ENCODE measurements at places on chromosomes 6 and 20.

GRCh38 chr6:151359486-151359885 lies 31.9 kb downstream of the ZBTB2 start:
- no peak for DNase-seq

GRCh38 chr6:11727998-11728961 lies 50.3 kb downstream of the ADTRP start:
- DNase-seq = no peak

DNA sequence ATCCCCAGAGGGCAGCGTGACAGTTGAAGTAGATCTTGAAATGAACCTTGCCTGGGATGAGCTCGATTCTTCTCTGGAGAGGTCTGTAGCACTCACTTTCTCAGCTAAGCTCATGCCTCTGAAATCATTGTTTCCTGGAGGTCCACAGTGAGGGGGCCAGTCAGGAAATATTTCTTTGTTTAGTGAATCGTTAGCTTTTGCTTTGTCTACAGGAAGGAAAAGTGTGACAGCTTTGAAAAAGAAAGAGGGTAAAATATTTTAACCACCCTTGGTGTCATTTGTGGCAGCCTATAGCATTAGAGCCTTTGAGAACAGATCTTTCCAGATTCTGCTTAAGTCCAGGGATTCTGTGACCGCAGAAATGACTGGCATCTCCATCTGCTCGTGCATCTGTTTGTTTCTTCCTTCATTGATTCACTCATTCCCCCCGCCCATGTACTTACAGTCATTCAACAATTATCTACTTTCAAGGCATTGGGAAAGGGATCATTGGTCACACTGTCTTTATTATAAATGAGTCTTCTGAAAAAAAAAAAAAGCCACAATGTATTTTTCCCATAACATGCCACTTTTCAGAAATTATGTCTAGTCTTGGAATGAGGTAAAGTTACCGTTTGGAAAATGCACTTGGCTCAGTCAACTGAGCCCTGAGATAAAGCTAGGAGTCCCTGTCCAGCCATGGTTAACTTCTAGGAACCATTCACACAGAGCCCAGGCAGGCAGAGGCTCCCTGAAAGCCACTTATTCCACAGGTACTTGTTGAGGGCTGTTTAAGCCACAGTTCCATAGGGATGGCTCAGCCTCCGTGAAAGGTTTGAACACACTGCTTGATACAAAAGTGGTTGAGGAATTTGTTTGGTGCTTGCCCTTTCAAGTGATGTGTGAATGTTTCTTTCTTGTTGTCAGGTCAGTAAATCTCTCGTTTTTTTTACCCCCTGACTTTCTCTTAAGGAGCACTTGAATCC lies 86.0 kb downstream of the TIAM2 start:
- no peak for DNase-seq

- peak; percentile 35 for DNase-seq
Measured at GRCh38 chr20:29878281-29878741, 1379.2 kb upstream of the DEFB115 start.

GRCh38 chr6:118589186-118589585 lies 41.1 kb downstream of the PLN start:
- DNase-seq = no peak

DNA sequence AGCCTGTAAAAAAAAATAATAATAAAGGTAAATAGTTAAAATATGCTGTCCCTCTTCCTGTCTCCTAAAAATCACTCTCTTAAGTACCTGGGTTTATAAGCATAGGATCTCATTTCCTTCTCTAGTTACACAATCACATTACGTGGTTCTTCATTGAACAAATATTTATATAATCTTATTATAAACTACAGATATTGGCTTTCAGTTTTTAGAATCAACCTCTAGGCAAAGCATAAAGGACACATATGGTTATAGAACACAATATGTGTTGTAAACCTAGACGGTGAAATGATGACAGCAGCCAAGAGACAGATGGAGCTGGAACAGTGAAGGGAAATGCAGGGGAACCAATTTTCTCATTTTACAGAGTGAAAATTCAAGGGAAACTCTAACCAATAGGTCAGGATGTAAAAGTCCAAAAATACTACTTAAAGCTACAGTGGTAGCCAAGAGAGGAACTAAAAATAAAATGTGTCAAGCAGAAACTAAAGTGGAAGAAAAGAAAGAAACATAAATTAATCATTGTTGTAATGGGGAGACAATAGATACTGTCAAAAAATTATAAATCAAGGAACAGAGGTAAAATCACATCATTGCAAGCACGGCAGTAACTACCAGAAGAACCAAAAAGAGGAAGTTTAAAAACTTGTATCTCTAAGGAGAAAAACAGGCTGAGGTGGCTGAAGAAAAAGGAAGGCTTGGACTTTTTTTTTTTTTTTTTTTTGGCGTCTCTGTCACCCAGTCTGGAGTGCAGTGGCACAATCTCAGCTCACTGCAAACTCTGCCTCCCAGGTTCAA lies 82.8 kb upstream of the CDYL start:
- no peak for DNase-seq

DNA sequence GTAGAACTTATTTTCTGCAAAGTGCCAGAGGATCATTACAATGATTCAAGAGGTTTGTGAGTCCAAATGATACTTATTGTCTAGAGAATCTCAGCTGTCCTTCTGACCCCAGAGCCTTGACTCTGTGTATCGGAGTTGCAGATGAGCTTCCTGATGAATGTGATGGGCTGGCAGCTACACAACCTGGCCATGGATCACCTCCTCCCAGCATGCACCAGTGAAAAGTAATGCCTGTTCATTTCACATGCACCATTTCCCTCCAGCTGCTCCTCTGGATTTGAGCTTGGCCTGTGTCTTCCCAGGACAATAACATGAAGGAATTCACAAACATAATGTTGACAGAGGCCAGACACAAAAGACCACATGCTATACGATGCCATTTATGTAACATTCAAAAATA lies 30.0 kb downstream of the SNHG17 start:
- no peak for DNase-seq

- no peak for DNase-seq
Measured at GRCh38 chr6:48744948-48745347, 634.0 kb upstream of the PTCHD4 start.

GRCh38 chr6:72941751-72942150 lies 283.5 kb downstream of the KHDC1L start:
- no peak for DNase-seq

GRCh38 chr20:47174456-47175243 lies 181.8 kb downstream of the ZMYND8 start:
- no peak for DNase-seq

DNA sequence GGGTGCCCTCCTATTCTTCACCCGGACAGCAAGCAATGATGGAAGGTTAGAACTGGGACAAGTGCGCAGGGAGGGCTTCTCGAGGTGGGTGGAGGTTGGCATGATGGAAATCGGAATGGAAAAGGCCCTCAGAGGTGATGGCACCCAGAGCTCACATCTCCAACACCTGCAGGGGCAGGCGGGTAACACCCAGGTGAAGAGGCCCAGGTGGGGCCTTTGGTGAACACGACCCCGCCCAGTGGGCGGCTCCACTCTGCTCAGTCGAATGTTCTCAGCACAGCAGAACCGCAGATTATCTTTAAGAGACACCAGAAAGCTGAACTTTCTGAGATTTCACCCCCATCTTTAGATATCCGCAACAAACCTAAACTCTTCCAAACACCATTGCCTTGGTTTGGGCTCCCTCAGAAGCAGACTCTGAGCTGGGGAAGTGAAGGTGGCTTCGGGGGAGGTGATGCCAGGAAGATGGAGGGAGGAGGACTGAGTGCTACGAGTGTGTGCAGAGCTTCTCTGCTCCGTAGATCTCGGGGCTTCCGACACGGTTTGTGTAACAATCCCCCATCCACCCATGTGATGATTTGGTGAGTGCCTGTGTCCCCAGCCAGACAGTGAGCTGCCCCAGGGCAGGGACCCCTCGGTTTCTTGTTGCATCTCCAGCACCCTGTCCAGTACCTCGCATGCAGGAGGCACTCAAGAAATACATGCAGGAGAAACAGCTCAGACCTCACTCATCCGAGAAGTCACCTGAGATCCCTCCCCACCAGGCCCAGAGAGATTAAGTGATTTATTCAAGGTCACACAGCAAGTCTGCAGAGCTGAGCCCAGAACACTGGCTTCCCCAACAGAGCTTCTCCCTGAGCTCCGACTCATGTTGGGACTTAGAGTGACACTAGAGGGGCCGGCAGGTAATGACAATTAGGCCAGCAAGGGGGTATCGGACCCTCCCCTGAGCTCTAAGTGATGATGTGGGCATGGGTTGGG lies 45.4 kb downstream of the BPIFB1 start:
- DNase-seq = no peak

GRCh38 chr20:46772901-46773300 lies 63.5 kb downstream of the SLC2A10 start:
- no peak for DNase-seq

DNA sequence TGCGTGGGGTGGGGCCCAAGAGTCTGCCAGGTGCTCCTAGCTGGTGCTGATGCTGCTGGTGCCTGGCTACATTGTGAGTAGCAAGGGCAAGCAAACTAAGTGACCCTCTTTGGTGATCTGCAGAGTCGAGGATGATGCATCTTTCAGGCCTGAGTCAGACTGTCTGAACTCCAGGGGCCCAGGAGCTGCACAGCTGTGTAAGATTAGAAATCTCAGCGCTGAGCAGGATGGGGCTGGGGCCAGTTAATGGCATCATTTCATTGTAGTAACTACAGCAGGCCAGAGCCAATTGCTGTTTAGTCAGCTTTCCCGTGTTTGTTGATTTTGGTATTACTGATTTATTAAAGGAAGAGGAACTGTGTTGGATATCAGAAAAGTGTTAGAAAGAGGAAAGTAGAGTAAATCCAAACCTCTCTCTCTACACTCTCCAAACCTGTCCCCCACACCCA lies 365.2 kb downstream of the PAX1 start:
- DNase-seq = no peak

GRCh38 chr20:44112889-44113617 lies 73.9 kb downstream of the JPH2 start:
- no peak for DNase-seq

DNA sequence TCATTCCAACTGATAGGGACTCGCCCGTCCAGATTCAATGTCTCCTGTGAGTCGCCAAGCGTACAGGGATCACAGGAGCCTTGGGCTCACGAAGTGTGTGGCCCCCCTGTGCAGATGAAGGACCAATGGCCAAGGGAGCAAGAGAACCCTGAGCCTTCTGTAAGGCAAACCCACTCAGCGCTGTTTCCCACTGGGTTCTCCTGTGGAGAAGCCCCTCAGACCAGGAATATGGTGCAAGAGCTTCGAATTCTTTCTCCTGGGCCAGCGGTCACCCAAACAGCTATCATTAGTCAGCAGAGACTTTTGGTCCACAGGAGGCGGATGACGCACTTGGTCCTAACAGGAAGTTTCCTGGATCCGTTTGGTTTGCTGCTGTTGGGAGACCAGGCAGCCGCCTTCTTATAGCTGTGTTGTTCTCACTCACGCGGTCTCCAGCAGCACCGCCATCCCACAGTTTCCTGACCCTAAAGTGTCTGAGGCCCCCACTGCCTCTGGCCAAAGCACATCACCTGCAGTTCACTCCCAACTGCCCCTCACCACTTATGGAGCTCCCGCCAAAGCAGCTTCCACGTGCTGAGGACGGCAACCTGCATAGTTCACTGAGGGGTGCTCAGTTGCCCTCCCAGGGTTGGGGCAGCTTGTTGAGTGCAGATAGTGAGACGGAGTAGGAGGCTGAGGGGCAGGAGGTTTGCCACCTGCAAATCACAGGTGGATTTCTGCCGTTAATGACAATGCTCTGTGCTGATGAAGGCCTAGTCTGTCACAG lies 268.6 kb downstream of the ERMARD start:
- no peak for DNase-seq

DNA sequence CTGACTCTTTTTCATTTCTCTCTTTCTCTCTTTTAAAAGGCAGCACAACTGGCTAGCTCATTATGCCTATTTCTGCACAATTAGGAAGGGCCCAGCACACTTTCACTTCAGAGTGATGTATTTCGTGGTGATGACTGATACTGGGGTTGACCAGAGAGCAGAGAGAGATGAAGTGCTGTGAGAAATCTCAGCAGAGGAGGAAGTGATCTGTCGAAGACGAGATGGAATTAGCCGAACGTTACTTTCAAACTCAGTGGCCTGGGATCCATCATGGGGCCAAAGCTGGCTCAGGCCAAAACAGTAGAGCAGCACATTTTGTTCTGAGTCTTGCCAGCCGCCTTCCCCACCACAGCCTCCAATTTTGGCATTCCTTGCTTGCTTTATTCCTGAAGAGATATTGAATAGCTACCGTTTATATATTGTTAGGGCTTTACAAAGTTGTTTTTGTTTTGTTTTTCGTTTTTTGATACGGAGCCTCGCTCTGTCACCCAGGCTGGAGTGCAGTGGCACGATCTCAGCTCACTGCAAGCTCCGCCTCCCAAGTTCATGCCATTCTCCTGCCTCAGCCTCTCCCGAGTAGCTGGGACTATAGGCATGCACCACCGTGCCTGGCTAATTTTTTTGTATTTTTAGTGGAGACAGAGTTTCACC lies 213.2 kb upstream of the ECI2 start:
- no peak for DNase-seq

DNA sequence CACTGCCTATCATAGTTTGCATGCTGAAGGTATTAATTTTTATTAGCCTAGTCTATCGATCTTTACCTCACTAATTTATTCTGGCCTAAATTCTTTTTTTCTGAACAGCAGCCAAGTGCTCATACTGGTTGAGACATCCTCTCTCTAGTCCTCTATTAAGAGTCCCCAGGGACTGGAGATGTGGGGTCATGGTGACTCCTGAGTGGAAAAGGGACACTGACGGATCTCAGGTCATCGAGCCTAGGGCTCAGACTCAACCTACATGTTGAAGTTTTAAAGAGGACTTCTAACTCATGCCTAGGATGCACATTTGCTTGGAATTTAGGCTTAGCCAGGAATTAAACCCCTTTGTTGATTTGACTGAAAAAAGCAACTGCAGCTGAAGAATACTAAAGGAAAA lies 378.1 kb downstream of the BTBD9 start:
- no peak for DNase-seq

DNA sequence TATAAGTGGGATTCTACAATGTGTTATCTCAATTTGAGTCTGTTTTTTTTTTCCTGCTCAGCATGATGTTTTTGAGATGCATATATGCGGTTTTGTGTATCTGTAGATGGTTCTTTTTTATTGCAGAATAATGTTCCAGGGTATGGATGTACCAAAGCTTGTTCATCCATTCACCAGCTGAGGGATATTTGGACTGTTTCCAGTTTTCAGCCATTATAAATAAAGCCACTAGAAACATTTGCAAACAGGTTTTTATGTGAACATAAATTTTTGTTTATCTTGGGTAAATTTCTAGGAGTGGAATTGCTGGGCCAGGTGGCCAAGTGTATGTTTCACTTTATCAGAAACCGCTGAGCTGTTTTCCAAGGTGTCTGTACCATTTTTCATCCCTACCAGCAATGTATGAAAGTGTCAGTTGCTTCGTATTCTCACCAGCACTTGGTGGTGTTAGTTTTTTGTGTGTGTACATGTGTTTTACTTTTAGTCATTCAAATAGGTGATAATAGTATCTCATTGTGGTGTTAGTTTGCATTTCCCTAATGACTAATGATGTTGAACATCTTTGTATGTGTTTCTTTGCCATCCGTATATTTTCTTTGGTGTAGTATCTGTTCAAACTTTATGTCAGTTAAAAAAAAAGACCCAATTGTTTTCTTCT lies 124.2 kb downstream of the CEBPB start:
- no peak for DNase-seq

- DNase-seq = no peak
Measured at GRCh38 chr6:44073612-44074438, 53.4 kb downstream of the MRPL14 start.

Measured in mesothelial cell of epicardium (in vitro differentiated cells).